ENCODE measurements at places on chromosomes 4 and X. TPM values are rescaled to one million over a fixed set of nuclear protein-coding genes. Genes with fewer than 3 reads are reported as not detected.

Gene ZNF630
- 0.54 TPM for total RNA-seq

Gene RNF128
- not detected for total RNA-seq

Gene HS3ST1
- 0.56 TPM for total RNA-seq

Gene SOWAHB
- total RNA-seq: under 0.01 TPM

Gene ANKRD37
- 4.6 TPM for total RNA-seq

Gene ZNF157
- not detected for total RNA-seq

Gene DDX53
- not detected for total RNA-seq

All from endothelial cell of coronary artery (primary cell).